ENCODE measurements at places on chromosomes 3 and 15.

GRCh38 chr15:31106495-31107300, 5.2 kb upstream of the TRPM1 start:
- DNase-seq = no peak

DNA sequence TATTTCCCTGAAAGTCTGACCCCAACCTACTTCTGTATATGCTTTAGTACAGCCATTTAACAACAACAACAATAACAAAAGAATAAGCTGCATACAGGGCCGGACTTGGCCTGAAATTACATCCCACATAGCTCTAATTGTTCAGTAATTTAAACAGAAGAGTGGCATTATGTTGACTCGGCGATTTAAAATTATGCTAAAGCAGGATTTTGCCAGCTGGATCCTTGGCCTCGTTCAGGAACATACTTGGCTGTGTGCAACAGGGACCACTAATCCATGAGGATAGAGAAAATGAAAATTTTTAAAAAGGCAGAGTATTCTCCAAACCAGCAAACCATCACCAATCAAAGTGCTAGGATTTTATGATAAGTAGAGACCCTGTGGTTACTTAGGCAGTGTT, 433.1 kb upstream of the RBMS3 start:
- no peak for DNase-seq

DNA sequence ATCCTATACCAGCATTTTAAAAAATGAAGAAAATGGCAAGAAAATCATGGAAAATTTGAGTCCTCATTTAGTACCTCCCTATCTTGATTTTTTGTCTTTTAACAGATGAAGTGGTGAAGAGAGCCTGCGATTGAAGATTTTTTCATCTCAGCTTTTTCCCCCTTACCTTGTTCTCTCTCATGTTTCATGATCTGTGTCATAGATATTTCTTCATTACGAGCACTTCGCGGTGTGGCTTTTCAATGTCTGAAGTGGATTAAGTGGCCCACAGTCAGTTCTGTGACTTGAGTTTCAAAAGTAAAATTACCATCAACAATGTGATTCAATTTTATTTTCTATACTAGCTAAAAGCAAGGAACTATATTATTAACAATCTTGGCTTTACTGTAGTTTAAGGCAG, 147.2 kb downstream of the FNDC3B start:
- no peak for DNase-seq

DNA sequence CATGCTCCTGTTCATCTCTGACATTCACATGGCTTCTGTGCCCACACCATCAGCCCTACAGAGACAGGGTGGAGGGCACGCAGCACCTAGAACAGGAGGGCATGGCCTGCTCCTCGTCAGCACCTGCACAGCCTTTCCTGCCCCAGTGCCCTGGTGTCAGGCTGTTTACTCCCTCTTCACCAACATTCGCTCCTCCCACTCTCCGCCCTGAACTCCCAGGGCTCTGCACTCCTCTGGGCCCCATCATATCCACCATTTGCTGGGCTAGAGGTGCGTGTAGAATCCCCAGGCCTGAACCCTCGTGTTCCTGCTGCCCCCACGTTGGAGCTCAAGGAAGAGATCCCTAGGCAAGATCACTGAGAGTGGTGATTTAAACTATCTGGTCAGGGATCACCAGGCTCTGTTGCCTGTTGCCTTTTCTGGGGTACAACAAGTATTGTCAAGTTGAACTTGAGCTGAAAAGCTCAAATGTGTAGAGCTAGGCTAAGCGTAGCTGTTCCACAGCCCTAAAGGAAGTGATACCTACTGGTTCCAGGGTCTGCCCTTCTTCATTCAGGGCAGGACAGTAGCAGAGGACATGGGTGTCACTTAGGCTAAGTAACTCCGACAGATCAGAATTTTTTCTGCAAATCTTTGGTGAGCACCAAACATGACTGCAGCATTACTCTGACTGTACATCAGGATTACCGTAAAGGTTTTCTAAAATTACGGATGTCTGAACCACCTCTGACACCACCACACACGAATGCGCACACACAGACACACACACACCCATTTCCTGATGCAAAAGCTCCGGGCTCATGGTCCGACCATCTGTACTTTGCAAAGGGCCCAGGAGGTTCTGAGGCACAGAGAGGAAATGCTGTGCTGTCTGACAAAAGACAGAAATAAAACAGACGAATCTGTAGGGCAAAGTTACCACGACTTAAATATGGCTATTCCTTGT, 43.7 kb upstream of the GNB5 start:
- DNase-seq = no peak

DNA sequence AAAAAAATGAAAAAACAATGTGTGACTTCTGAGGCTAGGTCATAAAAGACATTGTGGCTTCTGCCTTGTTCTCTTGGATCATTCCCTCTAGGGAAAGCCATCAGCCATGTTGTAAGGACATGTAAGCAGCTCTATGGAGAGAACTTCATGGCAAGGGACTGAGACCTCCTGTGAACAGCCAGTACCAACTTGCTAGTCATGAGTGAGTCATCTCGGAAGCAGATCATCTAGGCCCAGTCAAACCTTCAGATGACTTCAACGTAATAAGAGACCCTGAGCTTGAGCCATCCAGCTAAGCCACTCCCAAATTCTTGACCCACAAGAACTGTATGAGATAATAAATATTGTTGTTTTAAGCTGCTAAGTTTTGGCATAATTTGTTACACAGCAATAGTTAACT, 4.9 kb downstream of the MON1A start:
- DNase-seq = no peak

DNA sequence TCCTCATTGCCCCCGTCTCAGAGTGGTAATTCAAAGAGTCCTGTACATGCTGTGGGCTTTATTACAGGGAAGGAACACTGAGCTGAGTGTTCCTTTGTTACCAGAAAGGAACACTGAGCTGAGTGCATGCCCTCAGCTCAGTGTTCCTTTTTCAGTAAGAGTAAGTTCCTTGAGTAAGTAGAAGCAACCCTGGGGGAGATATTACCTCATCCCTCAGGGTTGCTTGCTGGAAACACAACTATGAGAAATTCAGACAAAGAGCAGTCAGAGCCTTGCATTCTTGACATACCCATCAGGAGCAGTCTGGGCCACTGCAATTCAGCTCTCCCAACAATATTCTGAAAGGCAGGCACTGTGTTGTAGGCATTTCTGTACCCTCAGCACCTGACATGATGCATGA, 17.0 kb downstream of the CHRM5 start:
- no peak for DNase-seq

DNA sequence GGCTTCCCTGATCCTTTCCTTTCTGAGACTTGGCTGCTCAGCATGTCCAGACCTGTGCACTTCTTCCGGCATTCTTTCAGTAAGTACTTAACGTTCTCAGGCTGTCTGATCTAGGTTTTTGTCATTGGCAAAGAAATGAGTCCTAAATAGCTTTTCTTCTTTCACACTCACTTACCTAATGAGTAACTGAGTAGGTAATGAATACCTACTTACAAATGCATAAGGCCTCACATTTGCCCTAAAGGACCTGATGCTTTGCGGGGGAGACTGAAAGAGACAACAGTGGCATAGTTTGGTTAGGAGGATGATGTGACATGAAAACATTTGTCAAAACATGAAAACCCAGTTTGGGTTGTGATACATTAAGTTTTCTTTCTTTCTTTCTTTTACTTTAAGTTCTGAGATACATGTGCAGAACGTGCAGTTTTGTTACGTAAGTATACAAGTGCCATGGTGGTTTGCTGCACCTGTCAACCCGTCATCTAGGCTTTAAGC, 516.7 kb upstream of the CFAP20DC start:
- DNase-seq = peak; percentile 89

DNA sequence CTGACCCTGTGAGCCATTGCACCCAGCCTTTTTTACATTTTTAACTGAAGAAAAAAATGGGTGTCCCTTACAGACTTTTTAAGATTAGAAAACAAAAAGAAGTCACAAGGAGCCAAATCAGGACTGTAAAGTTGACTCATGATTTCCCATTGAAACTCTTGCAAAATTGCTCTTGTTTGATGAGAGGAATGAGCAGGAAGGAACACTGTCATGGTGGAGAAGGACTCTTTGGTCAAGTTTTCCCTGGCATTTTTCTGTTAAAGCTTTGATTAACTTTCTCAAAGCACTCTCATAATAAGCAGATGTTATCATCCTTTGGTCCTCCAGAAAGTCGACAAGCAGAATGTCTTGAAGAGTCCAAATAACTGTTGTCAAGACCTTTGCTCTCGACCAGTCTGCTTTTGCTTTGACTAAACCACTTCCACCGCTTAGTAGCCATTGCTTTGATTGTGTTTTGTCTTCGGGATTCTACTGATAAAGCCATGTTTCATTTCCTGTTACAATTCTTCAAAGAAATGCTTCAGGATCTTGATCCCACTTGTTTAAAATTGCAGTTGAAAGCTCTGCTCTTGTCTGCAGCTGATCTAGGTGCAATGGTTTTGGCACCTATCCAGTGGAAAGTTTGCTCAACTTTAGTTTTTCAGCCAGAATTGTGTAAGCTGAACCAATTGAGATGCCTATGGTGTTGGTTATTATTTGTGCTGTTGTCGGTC, 369.4 kb downstream of the MAGI1 start:
- no peak for DNase-seq

GRCh38 chr15:78828920-78829319, 17.7 kb upstream of the ADAMTS7 start:
- DNase-seq = no peak

GRCh38 chr15:33729653-33730052, 238.6 kb upstream of the CHRM5 start:
- DNase-seq = no peak

DNA sequence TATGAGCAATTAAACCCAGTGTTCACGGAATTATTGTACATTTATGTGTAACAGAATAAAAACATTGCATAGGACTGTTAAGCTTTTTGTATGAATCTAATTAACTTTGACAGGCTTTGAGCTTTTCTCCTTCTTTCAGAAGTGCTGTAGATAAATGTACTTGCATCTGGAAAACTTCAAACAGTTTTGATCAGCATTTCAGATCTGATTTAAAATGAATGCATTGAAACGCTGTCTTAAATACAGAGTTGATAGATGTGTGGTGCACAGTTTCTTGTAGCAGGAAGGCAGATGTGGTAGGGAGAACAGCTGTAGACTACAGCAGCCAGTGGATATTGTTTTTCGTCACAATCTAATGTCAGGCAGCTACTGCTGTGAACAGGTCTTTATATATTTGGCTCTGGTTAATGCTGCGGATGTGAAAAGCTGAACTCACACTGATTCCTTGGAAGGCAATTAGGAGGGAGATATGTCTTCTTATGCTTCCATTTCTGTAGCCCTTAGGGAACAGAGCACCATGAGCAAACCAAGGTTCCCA, 193.8 kb upstream of the GOLIM4 start:
- DNase-seq = no peak

- no peak for DNase-seq
These were observed 46.7 kb downstream of the PRTG start for GRCh38 chr15:55696221-55696620.

GRCh38 chr3:50138266-50139200, 16.6 kb upstream of the SEMA3F start:
- DNase-seq = no peak

Data from keratinocyte (primary cell).